ENCODE measurements at places on chromosomes 7 and 10.

DNA sequence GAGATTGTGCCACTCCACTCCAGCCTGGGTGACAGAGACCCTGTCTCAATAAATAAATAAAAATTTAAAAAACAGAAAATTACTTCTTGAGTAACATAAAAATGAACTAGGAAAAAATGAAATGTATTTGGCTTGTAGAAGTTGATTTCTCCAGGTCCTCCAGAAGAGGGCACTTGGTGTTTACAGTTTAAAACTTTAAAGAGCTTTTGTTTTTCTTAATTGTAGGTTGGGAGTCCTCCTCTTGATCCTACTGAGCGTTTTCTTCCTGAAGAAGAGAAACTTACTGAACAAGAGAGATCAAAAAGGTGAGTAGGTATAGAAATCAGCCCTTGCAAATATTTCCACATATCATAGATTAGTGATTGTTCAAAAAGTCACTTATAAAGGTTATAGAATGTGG lies 16.2 kb downstream of the KIFBP start:
- DNase-seq: no peak

GRCh38 chr7:143373255-143373794 lies 7.8 kb upstream of the ZYX start:
- DNase-seq: no peak

DNA sequence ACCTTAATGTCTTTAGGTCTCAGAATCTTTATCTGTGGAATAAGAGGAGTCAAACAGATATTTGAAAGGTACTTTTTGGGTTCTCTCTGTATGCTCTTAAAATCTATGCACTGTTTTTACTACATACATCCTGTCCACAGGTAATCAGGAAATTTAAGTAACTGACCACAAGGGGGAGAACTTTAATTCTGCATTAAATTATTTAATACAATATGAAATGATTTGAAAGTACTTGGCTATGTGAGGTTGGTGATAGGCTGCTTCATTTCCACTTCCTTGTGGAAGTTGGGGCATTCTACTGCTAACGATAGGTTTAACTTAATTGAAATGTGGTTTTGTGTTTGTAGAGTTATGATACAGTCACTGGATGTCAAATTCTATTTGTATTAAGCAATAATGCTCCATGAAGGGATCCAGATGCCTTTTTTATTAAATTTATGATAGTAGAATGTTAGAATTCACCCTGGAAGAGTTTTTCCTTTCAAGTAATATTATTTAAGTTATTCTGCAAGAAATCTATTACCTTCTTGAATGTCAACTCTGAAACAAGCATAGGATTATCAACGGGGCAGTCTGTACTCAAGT lies 6.0 kb downstream of the TEX47 start:
- no peak for DNase-seq

- no peak for DNase-seq
These were observed 62.3 kb upstream of the DGKI start for GRCh38 chr7:137909042-137909441.

GRCh38 chr10:30817541-30817940 lies 188.0 kb upstream of the LYZL2 start:
- no peak for DNase-seq

- DNase-seq: no peak
These were observed 248.4 kb downstream of the WDR11 start for GRCh38 chr10:121099592-121099991.

GRCh38 chr7:129854401-129854800 lies 98.4 kb downstream of the UBE2H start:
- DNase-seq: no peak

DNA sequence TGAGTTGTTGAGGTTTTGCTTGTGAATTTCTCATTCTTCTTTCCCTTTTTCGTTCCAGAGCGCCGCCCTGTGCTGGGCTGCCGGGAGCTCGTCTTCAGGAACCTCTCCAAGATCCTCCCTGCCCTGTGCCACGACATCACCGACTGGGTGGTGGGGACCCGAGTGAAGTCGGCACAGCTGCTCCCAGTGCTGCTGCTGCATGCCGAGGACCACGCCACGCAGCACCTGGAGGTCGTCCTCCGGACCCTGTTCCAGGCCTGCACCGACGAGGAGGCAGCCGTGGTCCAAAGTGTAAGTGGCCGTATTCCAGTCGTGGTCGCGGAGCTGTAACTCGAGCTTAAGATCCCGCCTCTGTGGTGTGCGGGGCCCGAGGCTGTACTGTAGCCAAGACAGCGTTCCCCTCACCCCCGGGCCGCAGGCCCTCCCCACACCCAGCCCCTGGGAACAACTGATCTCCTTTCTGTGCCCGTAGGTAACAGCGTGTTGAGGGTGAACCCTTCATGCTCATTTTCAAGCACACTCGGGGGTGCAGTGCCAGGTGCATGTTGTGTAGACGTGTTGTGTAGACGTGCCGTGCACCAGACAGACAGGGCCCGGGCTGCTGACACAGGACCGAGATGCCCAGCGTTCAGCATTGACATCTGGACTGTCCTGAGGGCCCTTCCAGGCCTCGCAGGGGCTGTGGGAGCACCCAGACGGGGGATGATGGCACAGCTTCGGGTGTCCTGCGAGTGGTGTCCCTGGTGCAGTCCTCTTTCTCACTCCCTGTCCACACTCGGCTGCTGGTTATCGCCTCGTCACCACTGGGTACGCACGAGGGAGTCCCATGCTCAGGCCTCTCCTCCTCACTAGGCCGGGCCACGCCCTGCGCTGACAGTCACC lies 27.7 kb upstream of the PRKAR1B start:
- DNase-seq: no peak

DNA sequence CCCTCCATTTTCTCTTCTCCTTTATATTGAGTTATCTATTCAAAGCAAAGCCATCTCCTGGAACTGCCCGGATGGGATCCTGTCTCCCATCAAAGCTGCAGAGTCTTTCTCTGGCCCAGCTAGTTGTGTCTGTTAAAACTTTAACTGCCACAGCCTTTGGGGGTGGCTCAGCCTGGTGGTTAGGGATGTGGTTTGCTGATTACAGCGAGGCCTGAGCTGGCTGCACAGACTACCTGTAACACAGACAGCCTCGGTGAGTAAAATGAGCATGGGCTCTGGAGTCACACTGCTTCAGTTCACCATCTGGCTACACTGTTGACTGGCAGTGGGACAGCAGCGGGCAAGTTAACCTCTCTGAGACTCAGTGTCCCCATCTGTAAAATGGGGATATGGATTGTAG lies 18.4 kb upstream of the HABP2 start:
- DNase-seq: peak; percentile 77

DNA sequence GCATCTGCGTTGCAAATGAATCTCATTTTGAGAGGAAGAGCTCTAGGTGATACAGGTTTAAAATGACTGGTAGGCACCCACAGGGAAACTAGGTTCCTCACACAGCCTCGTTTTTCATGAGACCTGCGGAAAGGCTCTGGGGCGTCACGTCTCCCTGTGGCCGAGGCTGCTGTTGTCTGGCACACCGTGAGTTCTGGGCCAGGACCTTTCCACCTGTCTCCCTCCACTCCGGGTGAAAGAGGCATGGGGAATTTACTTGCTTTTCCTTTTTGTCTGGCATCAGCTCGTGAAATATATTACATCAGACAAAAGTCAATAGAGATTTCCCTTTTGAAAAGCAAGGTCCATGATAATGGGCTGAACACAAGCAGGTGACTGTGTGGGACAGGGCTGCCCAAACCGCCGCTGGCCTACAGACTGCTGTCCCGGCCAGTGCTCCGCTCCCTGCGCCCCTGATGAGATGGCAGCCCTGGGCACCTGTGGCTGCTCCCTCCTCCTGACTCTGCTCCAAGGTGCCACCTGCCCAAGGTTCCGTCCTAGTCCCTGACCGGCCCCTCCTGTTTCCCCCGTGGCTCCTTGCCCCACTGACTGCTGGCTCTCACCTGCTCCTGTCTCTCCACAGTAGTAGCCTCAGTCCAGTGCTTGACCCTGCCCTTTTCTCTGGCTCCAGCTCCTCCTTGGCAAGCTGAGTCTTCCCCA lies 109.6 kb downstream of the NKX6-2 start:
- no peak for DNase-seq

DNA sequence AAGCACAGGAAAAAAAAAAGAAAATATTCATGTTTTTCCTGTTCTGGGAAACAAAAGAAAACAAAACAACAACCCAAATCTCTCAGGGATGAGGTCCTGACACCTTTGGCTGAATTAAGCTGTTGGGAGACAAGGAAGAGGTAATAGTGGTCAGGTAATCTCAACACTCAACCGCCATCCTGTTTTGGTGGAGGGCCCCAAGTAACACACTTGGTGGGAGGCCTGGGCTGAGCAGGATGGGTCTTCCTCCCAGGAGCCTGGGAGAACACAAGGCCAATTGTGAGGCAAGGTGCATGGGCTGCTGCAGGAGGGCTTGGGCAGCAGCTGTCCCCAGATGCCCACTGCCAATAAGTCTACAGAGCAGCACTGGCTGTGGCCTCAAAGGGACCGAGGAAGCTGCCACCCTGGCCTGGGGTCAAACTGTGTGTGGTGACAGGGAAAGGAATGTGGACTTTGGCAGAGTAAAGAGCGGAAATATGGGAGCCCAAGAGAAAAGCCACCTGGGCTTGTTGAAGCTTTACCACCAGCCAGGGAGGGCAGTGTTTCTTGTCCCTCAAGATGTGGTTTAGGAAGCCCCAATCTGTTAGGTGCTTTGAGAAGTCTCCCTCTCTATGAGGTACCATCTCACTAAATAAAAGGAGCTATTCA lies 93.5 kb upstream of the SLC25A13 start:
- DNase-seq: no peak

DNA sequence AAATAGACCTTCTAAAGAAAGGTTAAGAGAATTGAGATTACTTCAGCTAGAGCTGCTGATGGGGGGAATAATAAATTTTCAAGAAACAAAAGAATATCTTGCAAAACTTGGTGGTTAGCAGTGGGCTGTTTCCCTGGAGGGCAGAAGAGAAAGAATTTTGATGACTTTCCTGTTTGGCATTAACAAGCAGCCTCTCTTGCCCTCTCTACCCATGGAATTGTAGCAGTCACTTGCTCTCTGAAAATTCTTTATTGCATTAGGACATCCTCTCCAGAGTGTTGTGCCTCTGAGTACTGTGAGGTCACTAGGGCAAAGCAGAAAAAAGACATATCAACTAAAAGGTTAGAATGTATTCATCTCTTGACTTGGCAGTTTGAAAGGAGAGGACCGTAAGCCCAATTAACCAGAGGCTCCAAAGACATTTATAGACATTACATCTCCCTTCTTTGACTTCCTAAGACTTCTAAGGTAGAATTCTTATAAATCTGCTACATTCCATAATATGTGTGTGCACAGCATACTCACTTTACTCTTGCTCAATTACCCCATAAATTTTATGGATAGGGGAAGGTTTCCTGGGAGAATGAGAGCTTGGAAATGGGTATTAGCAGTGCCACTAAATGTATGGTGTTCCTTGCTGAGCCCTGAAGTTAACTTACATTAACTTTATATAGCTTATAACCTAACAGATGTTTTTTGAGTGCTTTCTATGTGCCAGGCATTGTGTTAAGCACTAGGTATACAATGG lies 215.3 kb downstream of the KIF20B start:
- no peak for DNase-seq

- peak; percentile 53 for DNase-seq
These were observed 58.8 kb downstream of the PARP12 start for GRCh38 chr7:140003913-140004382.

GRCh38 chr10:27794157-27794556 lies 48.5 kb upstream of the MKX start:
- no peak for DNase-seq

DNA sequence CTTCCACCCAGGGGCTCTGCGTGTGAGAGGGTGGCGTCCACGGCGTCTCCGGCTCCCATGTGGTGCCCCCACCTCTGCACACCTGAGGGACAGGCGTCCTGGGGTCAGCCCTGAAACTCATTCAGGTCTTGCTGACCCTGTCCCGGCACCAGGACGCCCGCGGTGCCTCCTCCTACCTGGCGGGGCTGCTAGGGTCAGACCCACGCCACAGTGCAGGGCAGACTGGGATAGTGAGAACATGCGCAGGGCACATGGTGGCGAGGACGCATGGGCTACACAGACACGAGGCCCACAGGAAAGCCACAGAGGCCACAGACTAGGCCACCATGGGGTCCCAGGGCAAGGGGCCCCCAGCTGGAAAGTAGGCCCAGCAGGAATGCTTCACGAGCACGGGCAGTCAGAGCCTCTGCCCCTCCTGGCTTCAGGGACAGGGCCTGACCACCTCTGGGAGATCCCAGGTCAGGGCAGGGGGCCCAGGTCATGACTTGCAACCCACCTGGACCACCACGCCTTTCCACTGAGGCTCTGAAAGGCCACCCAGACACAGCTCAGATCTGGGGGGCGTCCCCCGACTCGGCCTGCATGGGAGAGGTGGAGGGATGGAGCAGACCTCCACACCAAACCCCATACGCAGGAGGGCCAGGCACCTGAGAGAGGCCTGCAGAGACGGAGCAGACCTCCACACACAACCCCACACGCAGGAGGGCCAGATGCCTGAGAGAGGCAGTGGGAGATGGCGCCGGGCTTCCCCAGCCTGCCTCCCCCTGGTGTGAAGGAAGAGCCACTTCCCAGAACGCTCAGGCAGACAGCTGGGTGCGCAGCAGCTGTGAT lies 188.6 kb downstream of the ELFN1 start:
- no peak for DNase-seq

GRCh38 chr7:81158189-81158588 lies 239.3 kb upstream of the SEMA3C start:
- DNase-seq: no peak

DNA sequence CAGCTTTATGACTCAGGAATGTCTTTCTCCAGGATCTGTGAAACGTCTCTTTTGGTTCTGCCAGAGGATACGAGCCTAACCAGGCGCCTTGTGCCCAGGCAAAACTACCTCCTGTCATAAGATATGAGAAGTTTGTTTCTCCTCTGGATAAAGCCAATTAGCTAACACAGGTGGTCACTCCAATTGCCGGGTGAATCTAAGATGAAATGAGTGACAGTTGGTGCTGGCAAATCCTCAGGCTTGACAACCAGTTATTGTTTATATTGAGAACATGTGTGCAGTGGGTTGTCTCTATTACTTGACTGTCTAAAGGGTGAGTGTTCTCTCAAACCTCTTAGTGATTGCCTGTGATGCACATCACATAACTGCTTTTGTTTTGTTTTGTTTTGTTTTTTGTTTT lies 449.1 kb downstream of the XPNPEP1 start:
- DNase-seq: no peak

GRCh38 chr10:76581506-76582256 lies 1055.9 kb downstream of the KCNMA1 start:
- no peak for DNase-seq

DNA sequence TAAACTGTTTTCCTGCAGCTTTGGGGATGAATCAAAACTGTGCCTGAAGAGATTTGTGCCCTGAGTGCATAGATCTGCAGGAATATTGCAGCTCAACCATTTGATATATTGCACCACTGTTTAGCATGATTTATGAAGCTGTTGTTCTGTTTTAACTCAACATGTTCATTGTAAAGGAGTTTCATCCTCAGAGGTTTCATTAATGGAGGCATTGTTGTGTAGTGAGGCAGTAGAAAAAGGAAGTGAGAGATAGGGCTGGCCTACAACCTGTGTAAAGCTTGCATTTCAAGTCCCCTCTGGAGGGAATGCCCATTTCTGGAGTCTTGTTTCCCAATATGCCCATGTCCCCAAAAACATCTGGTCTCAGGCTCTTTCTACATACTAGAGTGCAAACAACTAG lies 67.5 kb downstream of the DNAJC12 start:
- no peak for DNase-seq

All from activated CD8-positive, alpha-beta memory T cell treated with anti-CD3 and anti-CD28 coated beads, Interleukin-2, amount 10 ng/mL, durations not matched to agents 7 days and 5 days (primary cell).